ENCODE measurements at places on chromosomes 7 and 10.

- DNase-seq, result no peak
These were observed 13.9 kb downstream of the TNS3 start for GRCh38 chr7:47568056-47568455.

- DNase-seq, result no peak
These were observed 196.5 kb upstream of the DGKB start for GRCh38 chr7:15099074-15099473.

DNA sequence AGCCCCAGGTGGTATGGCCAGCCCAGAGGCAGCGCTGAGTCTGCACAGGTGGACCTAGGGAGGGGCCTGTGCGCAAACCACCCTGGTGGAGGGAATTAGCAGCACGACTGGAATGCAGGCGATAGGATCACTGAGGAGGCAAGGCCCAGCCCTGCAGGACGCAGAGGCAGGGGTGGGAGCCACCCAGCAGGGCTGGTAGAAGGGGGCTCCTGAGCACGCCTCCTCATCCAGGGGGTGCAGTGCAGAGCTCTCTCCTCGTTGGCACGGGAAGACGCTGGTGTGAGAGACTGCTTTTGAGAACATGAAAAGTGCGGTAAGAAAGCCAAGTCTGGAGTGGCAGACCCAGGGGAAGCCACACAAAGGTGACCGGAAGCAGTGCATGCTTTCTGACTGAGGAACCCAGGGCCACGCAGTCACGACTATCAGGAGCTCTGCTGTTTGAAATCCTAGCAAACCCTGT is 6.0 kb downstream of the FXYD4 start:
- DNase-seq, result peak; percentile 18

- DNase-seq, result no peak
These were observed 391.4 kb downstream of the NRG3 start for GRCh38 chr10:82266438-82266837.

DNA sequence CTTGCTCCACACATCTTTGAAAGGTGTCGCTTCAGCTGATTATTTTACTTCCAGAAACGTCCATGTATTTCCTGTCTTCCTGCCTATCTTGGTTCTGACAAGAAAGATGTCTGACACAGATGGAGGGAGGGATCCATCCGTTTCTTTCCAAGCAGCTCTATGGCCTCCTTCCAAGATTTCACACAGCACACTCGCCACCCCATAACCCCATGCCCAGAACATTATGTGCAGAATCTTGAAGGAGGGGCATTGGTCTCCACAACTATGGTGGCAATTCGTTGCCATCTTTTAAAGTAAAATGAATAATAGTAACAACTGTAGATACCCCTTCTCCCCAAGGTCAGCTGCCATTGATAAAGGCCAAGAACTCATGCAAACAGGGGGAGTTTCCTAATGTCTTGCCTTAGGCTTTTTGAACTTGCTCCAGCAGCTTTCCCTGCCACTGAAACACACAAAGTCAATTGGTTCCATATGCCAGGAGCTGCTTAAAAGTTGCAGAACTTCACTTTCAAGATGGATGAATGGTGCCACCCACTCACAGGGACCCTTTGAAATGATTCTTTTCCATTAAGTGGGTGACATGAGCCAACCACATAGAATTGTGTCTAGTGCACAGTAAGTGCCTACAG is 60.0 kb downstream of the VSTM4 start:
- no peak for DNase-seq

GRCh38 chr7:141456298-141456697 is 94.9 kb upstream of the AGK start:
- no peak for DNase-seq

GRCh38 chr7:47523401-47523800 is 58.5 kb downstream of the TNS3 start:
- no peak for DNase-seq

- DNase-seq, result no peak
These were observed 28.1 kb upstream of the CDH23 start for GRCh38 chr10:71368643-71369042.

DNA sequence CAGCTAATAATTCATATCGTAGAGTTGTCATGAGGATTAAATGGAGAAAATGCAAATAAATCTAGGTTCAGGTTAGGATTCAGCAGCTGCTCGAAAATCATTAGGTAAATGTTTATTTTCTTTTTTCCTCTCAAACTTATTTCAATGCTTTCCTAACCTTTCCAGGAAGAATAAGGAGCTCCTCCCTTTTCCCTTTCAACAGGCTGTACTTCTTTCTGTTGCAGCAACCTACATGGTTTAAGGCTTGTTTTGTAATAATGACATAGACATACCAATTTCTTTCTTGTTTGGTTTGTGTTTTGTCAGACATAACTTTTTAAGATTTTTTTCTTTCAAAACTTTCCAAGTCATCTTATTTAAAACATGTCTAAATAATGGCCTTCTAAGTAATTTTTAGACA is 18.2 kb downstream of the GPR141 start:
- no peak for DNase-seq

GRCh38 chr10:27646604-27647175 is 98.9 kb downstream of the MKX start:
- no peak for DNase-seq

- no peak for DNase-seq
These were observed 164.6 kb downstream of the GRK5 start for GRCh38 chr10:119371704-119372663.

DNA sequence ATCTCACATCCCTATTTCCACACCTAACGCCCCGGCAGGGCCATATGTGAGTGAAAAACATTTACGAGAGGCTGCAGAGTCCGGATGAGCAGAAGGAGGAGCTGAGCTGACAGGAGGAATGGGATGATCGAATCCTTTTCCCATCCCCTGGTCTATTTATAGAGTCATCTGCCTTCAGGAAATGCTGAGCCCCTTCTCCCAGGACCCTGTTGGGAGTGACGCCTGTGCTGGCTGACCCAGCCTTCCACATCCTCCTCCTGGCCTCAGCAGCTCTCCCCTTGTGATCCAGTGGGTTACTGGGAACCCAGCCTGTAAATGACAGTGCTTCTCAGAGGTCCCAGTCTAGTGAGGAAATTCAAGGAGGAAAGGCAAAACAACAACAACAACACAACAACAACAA is 16.6 kb downstream of the DENND2A start:
- DNase-seq, result no peak

DNA sequence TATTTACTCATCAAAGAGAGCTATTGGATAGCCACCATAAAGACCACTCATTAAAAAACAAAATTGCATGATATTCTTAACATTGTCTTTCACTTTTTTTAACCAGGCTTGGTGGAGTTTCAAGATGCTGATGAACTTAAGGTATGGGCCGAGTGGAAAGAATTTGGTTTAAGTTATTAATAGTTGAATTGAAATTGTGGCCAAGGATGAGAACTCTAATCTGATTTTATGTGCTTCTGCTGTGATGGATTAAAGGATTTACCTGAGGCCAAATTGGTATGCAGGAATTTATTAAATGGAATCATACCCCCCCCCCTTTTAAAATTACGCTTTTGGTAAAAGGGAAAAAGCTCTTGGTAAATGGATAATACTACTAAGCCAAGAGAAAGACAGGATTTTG is 33.8 kb upstream of the TOMM7 start:
- DNase-seq, result no peak

- no peak for DNase-seq
These were observed 46.0 kb upstream of the CDK1 start for GRCh38 chr10:60732198-60732806.

DNA sequence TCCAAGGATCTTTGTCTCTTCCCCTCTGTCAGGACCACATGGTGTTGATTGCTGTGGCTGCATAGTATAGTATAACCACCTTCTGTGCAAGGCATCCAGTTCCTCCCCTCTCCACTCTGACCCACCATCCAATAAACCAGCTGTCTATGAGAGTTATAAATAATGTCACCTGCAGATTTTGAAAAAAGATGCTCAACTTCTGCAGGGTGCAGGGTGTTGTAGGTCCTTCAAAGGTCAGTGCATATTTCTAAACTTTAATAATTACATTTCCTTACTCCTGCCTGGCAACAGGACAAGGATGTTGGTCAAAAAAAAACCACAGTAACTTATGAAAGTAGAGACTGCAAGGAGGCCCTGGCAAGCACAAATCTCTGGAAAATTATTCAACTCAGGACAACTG is 166.2 kb downstream of the PKD1L1 start:
- no peak for DNase-seq

- DNase-seq, result no peak
These were observed 12.6 kb upstream of the UBE2D1 start for GRCh38 chr10:58322072-58322834.

DNA sequence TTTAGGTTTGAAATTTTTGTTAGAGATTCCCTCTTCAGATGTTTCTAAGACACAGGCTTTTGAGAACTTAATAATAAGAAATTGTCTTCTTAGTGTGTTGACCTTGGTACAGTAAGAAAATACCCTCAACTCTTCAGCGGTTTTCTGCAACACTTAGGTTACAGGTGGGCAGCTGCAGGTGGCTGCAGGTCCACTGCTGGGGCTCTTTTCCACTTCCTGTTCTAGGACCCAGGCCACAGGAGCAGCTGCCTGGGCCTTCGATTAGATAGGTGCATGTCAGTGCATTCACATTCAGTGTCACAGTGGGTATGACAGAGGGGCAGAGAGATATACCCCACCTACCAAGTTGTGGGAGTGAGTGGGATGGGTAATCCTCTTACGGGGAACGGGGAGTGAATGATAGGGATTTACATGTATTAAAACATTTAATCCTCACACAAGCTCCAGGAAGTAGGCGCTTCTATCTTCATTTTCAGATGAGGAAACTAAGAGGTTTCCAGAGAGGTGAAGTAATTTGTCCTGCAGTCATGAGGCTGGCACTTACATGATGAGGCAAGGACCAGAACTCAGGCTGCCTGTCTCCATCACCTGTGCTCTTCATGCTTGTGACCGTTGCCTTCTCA is 20.2 kb upstream of the SUV39H2 start:
- DNase-seq, result no peak

DNA sequence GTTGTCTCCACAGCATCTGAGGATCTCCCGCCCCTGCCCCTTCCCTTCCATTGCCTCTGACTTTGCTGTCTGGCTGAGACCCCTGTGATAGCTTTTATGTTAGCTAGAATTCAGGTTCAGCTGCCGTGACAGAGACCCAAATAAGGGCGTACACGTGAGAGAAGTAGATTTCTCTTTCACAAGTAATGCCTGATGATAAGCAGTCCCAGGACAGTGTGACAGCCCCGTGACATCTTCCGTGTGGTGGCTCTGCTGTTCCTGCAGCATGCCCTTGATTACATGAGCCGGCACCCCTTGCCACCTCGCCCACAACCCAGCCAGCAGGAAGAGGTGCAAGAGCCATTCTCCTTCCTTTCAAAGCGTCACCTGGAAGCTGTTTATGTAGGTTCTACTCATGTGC is 130.9 kb upstream of the PODXL start:
- DNase-seq, result no peak

GRCh38 chr10:94038024-94038423 is 44.3 kb downstream of the PLCE1 start:
- DNase-seq, result no peak

DNA sequence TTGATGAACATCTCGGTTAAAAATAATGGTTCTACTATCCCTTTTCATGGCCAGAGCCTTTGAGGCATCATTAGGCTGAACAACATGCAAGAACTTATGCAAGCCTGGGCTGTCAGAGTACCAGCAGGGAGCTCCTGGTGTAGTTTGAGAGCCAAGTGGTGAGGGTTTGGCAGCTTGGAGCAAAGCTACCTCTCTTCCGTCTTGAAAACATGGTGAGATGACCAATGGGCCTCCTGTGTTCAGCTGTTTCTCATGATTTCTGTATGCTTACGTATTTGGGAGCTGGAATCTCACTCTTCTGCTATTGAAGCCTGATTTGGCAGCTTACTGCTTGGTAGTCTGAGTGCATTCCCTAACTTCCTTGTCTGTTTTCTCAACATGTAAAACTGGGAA is 150.4 kb downstream of the CXCL12 start:
- no peak for DNase-seq

DNA sequence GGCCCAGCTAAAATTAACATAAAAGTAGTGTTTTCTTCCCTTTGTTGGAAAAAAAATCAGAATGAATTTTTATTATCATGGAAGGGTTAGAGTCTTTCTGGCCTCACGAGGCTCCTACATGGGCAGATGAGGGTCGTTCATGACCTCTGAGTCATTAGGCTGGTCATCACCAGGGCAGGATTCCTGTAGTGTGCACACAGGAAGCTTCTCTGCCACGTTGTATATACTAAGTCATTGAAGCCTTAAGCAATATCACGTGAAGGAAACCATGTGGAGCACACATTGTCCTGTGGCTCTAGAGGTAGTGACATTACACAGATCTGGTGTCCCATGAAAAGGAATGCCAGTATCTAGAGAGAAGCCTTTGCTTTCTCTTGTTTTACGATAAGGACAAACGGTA is 84.7 kb upstream of the C1QL3 start:
- no peak for DNase-seq

- no peak for DNase-seq
These were observed 59.8 kb upstream of the TES start for GRCh38 chr7:116150588-116150987.

GRCh38 chr7:108327353-108327752 is 128.9 kb downstream of the NRCAM start:
- no peak for DNase-seq
